ENCODE measurements at places on chromosomes 1 and 21.
A peak's percentile ranks its signal among the peaks of the same experiment; 100 is the strongest.

DNA sequence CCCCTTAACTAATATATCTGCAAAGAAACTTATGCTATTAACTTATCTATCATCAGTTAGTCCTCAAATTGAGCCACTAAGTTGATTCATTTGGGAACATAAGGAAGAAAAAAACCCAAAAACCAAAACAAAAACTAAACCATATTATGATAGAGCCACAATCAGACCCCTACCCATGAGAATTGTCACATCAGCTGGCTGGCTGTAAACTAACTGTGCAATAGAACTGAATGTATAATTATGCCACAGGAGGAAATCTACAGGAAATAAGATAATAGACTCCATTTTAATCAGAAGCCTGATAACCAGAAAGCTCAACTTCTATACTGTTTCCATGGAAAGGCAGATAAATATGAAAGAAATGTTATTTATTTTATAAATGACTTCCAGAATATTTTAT lies 110.0 kb downstream of the RGL1 start:
- no peak for DNase-seq

DNA sequence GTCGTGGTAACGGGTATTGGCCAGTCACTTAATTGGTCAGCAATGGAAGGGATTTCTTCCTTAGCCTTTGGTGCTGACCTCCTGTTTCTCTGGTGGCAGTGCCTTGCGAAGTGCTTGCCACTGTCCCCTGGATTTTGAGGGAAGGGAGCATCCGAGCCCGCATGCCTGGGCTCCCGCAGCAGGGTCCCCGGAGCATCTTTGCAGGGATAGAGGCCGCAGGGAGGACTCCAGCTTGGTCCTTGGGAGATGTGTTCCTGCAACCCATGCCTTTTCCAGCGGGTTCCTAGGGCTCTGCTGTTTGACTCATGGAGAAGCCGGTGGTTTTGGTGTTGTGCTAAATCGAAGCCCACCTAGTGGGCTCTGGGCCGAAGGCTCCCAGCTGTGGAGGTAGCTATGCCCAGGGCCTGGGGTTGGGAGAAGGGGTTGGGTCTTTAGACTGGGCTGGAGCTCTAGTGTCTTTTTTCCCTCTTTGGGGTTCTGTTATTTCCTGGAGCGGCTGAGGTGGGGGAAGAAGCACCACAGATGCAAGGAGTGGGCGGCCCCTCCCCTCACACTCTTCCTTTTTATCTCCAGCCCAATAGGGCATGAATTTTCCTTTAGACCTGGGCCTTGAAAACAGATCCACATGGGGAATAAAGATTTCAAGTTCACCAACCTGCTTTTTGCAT lies 39.0 kb downstream of the PIK3CD start:
- DNase-seq: no peak

GRCh38 chr1:168348146-168348709 lies 67.6 kb downstream of the TBX19 start:
- DNase-seq: no peak

DNA sequence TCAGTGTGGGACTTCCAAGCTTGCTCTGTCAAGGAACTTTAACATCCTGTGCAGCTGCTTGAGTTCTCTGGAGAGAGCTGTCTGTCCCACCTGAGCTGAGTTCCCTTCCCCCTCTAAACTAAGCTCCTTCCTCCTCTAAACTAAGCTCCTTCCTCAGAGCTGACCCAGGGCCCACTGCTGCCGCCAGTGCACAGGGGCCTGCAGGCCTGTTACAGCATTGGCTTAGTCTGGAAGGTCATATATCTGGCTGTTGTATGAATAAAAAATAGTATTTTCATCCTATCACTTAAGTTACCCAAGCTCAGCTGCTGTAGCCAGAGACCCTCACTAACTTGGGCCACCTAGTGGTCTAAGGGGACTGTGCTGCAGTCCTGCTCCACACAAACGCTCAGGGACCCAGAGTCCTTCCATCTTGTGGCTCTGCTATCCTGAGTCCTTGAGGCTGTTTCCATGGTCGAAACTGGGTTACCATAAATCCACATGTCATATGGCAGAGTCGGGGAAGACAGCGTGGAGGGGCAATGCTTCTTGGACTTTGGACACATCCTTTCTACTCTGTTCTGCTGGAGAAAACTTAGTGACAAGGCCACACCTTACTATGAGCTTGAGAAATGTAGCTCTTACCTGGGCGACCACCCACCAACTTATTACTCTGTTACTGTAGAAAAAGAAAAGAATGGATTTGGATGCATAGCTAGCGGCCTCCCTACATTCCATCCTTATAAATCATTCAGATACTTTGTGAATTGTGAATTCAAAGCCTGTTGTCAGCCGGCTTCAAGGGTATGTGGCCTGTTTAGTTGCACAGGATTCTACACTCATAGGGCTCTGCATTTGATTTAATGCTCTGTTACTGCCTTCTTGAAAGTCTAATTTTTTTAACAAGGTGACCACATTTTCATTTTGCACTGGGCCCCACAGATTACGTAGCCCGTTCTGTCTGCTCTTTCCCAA lies 71.4 kb upstream of the GCLM start:
- DNase-seq: no peak

DNA sequence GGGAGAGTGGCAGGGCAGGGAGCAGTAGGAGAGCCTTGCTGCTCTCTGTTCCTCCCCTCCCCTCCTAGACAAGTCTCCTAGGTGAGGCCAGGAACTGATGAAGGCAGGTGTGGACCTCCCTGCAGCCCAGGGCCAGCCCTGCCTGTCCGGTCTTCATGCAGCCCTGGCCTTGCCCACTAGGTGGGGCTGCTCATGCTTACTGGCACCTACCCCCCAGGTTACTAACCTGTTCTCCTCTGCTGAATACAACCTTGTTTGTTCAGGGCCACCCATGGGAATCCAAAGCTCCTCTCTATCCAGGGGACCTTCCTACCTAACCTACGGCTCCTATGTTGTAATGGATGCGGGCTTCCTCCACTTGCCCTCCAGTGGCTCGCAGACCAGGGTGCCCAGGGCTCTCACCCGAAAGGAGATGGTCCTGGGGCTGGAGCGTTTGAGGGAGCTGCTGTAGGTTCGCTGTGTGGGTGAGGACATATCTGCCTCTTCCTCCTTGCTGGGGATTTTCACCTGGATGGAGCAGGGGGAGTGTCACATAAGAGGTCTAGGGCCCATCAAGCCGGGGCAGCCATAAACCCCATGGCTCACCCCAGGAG lies 7.9 kb upstream of the TNNT2 start:
- peak; percentile 42 for DNase-seq

DNA sequence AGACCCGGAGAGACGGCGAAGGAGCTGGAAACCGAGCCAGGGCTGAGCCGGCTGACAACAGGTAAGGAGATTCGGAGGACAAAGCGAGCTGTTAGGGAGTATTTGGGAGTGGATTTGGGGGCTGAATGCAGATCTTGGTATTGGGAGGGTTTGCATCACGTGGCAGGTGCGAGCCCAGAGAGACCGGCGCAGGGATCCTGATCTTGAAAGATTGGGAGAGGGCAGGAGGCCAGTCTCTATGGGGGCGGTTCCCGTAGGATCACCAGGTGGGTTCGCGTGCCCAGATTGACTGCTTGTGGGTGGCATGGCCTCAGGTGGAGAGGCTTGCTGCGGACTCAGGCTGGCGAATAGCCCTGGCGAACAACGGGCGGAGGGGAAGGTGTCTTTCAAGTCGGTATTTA lies 204 bp downstream of the CIART start:
- peak; percentile 25 for DNase-seq

Measured in left colon (tissue), 2 donors.